ENCODE measurements at places on chromosomes 2 and 18. TPM values are rescaled to one million over a fixed set of nuclear protein-coding genes. Genes with fewer than 3 reads are reported as not detected.
A peak's percentile ranks its signal among the peaks of the same experiment; 100 is the strongest.

DNA sequence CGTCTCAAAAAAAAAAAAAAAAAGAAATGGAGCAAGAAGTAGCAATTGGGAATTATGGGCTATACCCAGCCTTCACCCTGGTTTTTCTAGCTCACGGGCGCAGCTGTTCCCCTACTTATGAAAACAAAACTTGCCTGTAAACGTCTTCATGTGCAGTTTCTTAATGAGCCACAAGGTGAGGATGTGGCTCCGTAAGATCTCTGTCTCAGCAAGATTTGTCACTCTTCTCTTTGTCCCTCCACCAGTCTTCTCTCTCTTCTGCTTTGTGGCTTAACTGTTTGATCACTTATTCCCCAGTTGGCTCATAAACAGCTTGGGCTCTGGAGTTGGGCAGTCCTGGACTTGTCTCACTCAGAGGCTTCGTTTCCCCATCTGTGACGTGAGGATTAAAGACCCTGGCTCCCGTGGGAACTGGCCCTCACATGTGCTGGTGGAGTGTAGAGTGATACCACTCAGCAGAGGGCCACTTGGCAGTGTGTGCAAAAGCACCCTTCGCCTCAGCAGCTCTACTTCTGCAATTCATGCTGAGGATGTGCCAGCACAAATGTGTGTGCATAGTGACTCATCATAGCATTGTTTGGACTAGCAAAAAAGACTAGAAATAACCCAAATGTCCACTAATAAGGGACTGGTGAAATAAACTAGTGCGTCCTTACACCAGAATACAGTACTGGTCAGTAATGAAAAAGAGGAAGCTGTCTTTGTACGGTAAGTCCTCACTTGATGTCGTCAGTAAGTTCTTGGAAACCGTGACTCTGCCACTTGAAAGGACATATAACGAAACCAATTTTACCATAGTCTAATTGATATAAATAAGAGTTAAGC lies 8.7 kb downstream of the CEP68 start:
- DNase-seq, result peak; percentile 96

DNA sequence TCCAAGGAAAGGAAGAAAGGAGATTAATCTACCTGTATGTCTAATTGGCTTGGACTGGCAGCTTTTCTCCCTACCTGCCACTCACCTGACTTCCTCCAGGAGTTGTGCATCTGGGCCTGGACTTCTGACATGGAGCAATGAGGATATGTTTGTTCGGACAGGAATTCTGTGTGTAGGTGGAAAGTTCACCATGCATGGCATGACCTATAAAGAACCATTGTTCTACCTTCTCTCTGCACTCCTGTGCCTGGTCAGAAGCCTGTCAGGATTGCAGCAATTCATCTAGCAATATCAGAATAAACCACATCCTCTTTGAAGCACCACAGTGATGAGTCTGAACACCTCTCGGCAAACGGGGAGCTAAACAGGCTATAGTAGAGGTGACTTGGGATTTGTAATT lies 20.8 kb downstream of the CCDC85A start:
- no peak for DNase-seq

DNA sequence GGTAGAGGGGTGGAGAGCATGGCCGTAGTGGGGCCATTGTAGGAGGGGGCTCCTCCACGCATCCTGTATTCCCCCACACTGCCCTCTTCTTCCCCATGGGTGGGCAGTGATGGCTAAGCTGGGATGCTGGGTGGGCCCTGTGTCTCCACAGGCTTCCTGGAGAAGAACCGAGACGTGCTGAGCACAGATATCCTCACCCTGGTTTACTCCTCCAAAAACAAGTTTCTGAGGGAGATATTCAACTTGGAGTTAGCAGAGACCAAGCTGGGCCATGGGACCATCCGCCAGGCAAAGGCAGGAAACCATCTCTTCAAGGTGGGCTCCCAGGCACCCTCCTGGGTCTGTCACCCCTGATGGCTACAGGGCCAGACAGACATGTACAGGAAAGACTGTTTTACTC lies 52.8 kb downstream of the MYO7B start:
- DNase-seq, result no peak

GRCh38 chr2:193845604-193846003 lies 1650.9 kb upstream of the TMEFF2 start:
- no peak for DNase-seq

GRCh38 chr2:224109751-224110150 lies 70.7 kb upstream of the SERPINE2 start:
- no peak for DNase-seq

GRCh38 chr18:9758624-9759075 lies 50.5 kb downstream of the RAB31 start:
- DNase-seq, result no peak

- no peak for DNase-seq
Observed at GRCh38 chr2:20427931-20428526, 18.8 kb upstream of the RHOB start.

- DNase-seq, result no peak
Observed at GRCh38 chr2:82690757-82691411, 1768.2 kb downstream of the SUCLG1 start.

DNA sequence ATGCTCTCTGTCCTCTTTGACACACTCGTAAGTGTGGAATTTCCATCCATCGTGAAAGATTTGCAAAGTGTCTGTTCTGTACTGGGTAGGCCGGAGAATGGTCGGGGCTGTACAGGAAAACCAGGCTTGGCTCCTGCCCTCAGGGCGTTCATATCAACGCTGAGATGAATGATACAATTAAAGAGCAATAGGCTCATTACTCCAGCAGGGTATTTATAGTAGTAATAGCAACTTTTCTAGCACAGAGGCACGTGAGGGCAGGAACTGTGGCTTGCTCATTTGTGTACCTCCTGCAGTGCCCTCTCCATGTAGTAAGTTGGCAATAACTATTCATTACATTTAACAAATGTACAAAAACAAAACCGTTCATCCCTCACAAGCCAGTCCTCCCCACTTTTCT lies 5.3 kb upstream of the NCK2 start:
- DNase-seq, result no peak

GRCh38 chr2:37315364-37315763 lies 9.3 kb downstream of the PRKD3 start:
- no peak for DNase-seq

DNA sequence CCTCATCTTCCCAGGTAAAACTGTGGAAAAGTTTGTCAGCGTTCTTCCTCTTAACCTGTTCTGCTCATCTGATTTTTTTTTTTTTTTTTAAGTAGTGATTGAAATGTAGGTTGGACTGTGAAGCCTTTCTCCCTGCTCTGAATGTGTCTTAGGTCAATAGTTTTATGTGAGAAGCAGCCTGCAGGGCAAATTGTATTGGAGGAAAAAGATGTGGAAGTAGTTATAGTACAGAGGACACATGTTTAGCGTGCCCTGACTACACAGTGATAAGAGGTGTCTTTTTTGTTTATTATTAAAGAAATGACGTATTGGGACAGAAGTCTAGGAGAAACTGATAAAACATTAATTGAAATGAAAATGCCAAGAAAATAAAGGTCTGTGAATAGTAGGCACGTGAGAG lies 1.5 kb downstream of the MTA3 start:
- DNase-seq, result no peak

SPRED2 gene
- 4.8 TPM for total RNA-seq

Measured in IMR-90 (cell line).